ENCODE measurements at places on chromosomes 12 and 14.
A peak's percentile ranks its signal among the peaks of the same experiment; 100 is the strongest.

- no peak for DNase-seq
These were observed 275.9 kb downstream of the TMEM132C start for GRCh38 chr12:128542844-128543243.

GRCh38 chr14:92495027-92495426, 18.6 kb upstream of the RIN3 start:
- DNase-seq = no peak

DNA sequence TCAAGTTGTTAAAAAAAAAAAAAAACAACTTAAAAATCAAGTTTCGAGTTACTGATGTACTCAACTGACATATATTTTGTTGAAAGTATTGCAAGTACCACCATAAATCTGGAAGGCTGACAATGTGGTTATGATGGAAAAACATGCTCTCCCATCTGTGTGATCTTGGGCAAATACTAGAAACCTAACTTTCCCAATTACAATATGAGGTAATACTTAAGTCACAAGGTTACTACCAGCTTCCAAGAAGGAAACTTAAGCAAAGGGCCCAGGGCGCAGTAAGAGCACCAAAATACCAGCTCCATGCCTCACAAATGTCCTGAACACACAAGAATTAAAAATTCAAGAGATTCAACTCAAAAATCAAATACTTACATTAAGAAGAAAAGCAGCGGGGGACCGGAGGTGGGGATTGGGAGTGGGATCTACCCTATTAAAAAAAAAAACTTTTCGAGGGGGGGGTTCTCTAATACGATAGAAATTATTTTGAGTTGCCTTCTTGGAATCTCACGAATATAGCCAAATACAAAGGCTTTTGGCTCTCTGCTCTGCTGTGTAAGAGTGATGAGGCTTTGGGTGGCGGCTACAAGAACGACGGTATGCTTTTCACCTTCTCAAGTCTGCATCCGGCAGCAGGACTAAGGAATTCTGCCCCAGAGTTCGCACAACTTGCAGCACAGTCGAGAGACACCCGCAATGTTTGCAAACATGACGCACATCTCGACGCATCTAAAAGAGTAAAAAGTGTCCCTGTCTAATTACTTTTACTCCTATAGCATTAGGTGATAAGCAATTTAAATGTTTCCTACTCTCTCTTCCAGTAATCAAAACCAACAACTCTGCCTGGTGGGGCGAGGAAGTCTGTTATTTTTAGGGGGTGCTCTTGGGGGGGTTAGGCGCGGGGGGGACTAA, 1.1 kb downstream of the SAV1 start:
- DNase-seq = peak; percentile 53

DNA sequence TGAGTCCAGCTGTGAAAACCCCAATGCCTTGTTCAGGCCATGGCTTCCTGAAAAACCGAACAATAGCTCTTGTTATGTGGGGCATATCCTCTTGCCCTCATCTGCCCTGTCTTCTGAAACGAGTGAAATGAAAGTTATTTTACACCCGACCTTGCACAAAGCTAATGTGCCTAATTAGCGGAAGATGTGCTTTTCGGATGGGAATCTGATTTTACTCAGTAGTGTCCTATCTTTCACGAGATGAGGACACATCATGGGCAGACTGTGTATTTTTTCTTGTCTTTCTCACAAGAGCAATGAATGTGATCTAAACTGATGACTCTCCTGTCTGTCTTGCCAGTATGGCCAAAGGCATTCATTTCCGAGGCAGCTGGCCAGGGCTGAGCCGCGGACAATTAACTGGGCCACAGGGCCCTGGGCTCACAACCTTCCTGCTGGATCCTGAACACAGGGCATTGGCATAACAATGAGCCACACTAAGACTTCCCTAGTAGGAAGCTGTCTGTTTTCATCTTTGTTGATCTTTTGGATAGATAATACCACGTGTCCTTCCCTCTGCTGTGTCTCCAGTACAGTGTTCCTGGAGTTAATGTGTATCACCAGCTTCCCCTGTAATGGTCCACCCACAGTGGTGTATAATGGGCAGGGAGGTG, 86.0 kb upstream of the HIF1A start:
- DNase-seq = no peak

- no peak for DNase-seq
These were observed 38.2 kb upstream of the ARHGAP5 start for GRCh38 chr14:32038876-32039275.

GRCh38 chr12:114981036-114981435, 297.1 kb upstream of the TBX3 start:
- no peak for DNase-seq

DNA sequence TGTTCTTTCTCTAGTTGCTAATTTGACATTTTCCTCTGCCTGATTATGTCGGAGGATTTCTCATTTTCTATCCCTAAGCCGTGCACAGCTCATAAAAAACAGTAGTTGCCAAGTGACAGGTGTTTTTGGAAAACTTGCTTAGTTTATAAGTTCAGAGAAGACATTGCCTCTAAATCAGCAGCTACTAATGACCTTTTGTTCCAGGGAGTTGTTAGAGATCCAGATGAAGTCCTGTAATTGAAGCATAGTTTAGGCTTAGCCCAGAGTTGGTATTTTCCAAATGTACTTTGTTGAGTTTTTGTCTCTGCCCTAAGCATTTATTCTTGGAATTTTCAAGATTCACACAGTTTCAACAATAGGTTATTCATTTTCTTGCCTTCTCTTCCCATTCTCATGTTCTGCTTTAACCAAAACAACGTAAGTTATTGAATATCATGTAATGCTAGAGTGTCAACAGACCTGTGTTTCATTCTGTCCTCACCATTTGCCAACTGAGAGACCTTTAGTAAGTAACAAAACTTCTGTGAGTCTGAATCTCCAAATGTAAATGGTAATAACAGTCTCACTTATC, 110.0 kb upstream of the SLCO1C1 start:
- DNase-seq = no peak

- DNase-seq = no peak
These were observed 137.0 kb upstream of the KRAS start for GRCh38 chr12:25387732-25388050.

DNA sequence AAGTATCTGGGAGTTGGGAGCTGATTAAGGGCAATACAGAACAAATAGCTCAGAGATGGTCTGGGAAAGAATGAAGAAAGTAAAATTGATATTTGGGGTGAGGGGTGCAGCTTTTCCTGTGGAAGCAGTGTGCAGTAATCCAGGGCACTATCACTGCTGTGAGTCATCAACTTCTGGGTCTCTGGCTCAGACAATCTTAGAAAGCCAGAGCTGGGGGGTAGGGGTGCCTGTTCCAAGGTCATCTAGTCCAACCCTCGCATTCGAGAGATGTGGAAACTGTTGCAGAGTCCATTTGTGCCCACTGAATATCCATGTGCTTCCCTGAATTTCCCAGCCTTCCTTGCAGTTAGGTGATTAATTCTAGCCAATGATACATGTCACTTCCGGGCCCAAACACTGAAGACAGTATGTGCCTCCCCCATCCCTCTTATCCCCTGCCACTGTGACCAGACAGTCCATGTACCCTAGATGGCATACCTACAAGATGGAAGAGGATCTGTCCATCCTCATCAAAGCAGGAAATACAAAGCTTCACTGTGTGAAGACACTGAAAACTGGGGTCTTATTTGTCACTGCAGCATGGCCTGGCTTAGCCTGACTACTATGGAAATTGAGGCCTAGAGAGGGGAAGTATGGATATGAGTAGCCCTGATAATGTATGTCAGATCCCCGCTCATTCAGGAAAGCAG, 51.9 kb downstream of the ZFP36L1 start:
- no peak for DNase-seq

DNA sequence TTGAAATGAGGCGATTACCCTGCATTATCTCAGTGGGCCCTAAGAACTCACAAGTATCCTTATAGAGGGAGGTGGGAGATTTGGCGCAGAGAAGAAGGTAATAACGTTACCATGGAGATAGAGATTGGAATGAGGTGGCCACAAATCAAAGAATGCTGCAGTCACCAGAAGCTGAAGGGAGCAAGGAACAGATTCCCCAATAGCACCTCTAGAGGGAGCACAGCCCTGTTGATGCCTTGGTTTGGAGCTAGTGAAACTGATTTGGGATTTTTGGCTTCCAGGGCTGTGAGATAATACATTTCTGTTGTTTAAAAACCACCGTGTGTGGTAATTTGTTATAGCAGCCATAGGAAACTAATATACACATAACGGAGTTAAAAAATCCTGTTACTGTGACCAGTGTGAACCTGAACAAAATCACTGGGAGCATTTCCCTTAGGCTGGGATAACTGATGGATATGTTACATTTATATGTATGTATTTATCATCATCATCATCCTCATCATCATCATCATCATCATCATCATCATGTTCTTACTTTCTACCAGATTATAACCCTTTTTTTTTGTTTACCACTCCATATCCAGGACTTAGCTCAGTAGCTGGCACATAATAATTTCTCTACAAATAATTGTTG, 100.3 kb downstream of the LIN7A start:
- DNase-seq = peak; percentile 33

DNA sequence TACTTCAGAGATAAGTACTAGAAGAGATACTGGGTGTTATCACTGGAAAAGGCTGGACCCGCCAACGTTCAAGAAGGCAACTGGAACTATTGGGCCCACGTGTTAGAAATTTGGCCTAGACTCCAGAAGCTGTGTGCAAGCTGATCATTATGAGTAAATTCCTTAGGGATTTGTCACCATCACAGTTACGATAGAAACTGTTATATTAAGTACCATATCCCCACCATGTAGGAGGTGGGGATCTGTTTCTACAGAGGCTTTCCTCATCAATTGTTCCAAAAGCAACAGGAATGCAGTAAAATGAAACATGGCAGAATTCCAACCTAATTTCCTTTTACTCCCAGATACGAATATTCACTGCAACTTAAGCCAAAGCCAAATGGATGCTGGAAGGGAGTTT, 170.7 kb downstream of the NOVA1 start:
- DNase-seq = no peak

DNA sequence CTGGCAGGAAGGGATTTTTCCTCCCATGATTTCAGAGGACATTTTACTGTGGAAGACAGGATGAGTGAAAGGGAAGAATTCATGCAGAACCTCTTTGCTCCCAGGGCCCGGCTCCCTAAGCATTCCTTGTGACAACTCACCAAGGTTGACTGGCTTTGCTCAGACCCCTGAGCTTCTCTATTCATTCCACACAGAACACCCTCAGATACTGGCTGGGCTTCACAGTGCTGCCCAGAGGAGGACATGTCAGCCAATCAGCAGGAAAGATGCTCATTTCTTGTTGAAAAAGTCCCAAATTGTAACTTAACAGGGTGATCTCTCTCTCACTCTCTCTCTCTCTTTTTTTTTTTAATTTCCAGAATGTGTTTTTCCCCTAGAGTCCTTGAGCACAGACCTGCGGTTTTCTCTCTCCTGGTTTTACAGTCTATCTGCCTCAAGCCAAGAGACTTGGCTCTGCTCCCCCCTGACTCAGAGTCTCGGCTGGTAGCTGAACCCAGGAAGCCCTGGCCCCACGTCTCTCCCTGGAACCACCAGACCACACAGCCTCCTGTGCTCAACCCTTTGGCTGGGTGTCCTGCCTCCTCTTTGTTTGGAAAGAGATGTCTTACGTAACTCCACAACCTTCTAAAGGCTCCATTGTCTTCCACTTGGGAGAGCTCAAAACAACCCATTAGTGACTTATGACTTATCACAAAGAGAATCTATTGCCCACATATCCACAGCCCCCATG, 43.9 kb downstream of the SSPN start:
- DNase-seq = no peak

DNA sequence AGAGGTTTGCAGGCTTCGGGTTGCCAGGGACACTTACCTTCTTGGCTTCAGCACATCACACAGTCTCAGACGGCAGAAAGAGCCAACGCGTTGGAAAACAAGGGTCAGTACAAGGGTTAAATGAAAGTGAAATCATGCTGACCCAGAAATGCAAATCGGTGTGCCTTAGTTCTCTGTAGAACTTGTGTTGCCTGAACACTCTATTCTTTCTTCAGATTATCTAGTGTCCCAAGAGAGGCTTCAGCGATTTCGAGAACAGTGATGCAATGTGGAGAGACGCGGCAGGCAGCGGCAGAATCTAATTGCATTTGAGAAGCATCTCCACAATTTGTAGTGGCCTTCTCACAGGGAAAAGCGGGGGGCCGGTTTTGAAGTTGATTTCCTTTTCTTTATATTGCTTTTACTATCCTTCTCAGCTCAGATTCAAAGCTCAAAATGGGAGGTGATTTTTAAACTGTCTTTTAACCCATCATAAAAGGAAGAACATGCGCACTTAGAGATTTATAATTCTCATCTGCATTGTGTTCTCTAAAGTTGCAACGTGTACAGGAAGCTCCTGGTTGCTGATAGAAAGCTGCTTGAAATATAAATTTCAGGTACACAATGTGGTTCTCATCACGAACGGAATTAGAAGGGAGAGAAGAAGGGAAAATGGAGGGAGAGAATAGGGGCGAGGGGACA, 67.8 kb upstream of the EGLN3 start:
- no peak for DNase-seq

DNA sequence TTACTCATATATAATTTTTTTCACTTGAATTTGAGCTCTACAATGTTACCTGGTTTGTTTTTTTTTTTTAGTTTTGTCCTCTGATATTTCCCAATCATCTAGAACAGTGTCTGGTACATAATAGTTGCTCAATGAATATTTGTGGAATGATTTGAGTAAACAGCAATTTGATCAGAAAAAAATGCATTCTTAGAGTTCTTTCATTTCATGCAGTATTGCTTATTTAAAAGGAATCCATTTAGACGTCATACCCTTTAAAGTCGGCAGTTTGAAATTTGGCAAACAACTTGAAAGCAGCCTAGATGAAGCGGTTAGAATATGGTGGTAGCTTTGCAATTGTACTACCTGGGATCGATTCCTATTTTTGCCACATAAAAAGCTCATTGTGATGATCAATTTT, 140.0 kb downstream of the PDE3A start:
- DNase-seq = no peak

GRCh38 chr14:96104469-96105057, 65.4 kb downstream of the C14orf132 start:
- no peak for DNase-seq

- DNase-seq = peak; percentile 89
These were observed 5.9 kb upstream of the GDF11 start for GRCh38 chr12:55736780-55737580.

- no peak for DNase-seq
These were observed 10.1 kb downstream of the CCDC92 start for GRCh38 chr12:123962513-123962912.

DNA sequence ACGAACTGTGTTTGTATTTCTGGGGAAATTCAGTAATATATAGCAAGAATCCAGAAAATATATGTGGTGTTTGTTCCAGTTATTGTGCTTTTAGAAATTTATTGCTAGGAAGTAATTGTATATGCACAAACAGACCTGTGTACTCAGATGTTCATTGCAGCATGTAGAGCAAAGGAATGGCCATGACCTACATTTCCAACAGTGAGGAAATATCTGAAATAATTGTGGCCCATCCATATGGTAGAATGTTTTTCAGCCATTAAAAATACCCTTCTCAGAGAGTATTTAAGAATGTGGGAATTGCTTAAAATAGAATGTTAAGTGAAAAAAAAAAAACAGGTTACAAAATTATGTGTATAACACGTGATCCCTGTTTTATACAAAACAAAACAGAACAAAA, 77.3 kb downstream of the TMX1 start:
- DNase-seq = no peak

All from hematopoietic multipotent progenitor cell treated with erythropoietin and hydrocortisone succinate and interleukin-3 and kit ligand, for 6 days (in vitro differentiated cells).